ENCODE measurements at places on chromosomes 11 and 22.

DNA sequence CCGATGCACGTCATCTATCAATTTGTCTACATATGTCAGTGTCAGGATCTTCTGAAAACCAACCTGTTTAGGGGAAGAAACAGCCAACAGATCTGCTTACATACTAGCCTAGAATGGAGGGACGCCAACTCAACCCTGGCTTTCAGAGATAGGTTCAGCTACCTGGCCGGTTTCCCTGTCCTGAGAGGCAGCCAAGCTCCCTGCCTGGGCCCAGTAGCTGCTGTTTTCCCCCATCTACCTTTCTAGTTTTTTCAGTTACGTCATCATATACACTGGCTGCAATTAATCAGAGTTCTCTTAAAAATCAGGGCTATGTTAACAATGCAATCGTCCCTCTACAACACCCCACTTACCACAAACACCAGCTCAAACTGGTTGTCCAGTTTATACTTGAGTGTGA, 1.0 kb downstream of the SRPRA start:
- no peak for DNase-seq

GRCh38 chr11:110077346-110077745, 15.8 kb upstream of the ZC3H12C start:
- DNase-seq = no peak

DNA sequence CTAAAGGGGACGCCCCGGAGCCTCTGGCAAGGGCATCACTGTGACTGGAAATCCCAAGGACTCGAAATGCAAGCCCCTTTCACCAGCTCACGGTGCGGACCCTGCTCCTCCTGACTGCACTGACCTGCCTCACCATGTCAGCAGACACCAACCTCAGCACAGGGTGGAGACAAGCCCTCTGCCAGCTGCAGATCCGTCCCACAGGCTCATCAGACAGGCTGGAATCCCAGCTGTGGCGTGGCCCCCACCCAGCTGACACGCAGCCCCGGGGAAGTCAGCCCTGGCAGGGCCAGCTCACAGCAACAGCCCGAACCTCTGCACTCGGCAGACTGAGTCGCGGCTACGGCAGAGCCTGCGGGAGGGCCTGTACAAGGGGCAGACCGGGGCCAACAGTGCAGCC, 36.8 kb downstream of the BRD1 start:
- DNase-seq = no peak

GRCh38 chr22:22030493-22031182, 48.1 kb upstream of the TOP3B start:
- no peak for DNase-seq

DNA sequence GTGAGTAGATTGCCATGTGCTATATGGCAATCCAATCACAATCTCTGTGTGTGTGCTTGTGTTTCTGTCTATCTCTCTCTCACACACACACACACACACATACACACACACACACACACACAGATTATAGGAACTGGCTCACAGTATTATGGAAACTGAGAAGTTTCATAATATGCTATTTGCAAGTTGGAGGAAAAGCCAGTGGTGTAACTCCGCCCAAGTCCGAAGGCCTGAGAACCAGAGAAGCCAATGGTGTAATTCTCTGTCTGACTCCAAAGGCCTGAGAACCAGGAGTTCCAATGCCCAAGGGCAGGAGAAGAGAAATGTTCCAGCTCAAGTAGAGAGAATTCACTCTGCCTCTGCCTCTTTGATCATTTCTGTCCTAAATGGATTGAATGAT, 37.2 kb downstream of the GLYATL2 start:
- DNase-seq = no peak

DNA sequence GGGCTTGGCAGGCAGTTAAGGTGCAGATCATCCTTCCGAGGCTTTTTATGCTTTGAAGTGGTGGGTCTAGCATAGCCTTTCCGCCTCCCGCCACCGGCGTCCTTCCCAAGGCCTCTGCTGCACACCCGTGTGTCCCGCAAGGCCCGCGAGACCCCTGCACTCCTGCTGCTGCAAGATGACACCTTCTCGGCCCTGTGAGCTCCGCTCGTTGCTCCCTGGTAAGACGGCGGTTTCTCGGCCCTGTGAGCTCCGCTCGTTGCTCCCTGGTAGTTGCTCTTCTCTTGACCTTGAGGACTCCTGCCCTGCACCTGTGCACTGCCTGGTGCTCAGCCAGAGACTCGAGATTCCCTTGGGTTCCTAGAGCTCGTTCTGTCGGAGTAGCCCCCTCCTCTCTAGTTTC, 17.9 kb upstream of the TRMU start:
- DNase-seq = no peak

- no peak for DNase-seq
Observed at GRCh38 chr11:17287058-17287457, 10.5 kb downstream of the NUCB2 start.

- DNase-seq = no peak
Observed at GRCh38 chr11:93216511-93217101, 18.8 kb upstream of the SLC36A4 start.

DNA sequence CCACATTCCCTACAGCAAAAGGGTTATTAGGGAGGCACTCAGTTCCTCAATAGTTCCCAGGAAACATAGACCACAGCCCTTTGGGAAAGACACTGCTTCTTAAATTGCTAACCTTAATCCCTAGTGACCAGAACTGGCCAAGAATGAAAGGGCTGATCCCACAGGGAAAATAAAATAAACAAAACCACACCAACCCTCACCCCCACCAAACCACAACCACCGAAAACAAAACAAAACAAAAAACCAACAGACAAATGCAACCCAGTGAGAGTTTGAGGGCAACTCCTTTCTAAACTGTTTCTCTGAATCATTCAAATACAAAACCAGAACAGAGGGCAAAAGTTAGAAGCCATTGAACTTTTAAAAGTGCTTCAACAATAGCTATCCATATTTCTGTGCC, 57.2 kb downstream of the NAV2 start:
- no peak for DNase-seq

DNA sequence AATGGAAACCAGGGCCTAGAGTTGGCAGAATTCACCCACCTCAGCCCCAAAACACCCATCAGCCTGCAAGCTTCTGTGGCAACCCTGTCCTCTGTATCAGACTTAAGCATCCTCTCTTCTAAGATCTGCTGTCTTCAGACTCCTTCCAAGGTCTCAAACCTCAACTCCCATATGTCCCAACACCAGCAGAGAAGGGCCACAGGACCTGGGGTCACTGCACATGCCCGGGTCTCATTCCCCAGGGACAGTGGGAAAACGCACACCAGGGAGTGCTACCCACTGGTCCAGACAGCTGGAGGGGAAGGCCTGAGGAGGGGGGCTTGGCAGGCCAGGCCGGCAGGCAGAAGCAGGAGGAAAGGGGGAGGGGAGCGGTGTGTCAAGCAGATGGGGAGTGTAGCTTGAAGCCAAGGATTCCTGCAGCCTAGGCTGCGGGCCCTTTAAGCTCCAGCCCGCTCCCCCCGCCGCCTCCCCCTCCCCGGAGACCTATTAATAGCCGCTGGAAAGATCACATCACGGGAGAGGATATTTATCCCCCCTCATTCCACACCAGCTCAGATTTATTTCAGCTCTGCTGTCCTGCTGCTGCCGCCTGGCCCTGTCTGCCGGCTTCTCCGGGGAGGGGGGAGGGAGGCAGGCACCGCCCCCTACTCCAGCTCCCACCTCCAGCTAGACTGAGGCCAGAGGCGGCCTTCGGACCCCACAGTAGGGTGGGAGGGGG, 16.7 kb downstream of the BCL9L start:
- DNase-seq = no peak

DNA sequence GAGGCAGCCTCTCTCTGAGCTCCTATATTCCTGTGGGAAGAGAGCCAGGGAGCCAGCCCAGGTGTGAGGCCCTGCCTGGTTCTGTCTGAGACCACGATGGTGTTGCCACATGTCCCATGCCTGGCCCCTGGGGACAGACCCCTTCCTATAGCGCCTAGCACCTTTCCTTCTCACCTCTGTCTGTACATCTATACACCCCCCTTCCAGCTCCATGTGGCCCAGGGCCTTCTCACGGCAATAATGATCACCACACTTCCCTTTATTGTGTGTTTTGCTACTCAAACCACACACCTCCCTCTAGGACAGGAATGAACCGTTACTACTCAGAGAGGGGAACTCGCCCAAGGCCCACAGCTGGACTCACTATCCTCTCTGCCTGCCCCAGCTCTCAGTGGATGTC, 12.8 kb downstream of the CD82 start:
- DNase-seq = no peak

- DNase-seq = no peak
Observed at GRCh38 chr22:49587421-49587820, 240.3 kb downstream of the BRD1 start.

DNA sequence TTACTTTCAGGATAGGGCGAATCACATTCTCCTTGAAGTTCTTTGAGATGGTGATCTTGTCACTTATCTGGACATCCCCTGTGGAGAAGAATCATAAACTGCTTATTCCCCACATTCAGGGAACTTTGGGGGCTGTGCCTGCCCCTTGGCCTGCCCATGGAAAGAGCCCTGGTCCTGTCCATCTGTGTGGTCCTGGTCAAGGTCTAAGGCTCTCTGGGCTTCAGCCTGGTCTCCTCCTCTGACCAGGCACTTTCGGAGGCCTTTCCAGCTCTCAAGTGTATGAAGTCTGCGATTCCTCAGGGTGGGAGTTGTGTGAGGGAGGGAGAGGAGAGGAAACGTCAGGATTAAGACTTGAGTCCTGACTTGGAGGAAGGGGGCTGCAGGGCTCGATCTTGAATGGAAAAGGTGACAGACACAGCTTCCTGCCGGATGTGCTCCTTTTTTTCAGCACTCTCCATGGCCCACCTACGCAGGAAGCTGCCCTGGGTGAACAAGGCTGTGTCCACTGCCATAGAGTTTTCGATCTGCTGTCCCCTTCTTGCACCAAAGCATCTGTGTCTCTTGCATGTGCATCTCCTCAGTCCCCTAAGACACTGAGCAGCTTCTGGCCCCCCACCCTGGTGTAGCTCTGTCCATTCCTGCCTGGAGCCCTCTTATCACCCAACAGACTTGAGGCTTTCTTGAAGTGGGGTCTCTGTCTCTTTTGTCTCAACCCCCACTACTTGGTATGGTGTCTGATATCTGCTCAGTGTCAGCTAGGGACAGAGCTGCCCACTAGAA, 50.8 kb upstream of the PHOX2A start:
- no peak for DNase-seq

GRCh38 chr22:39567135-39567946, 3.2 kb upstream of the CACNA1I start:
- DNase-seq = peak; percentile 51

GRCh38 chr11:79121351-79121750, 319.5 kb downstream of the TENM4 start:
- no peak for DNase-seq

DNA sequence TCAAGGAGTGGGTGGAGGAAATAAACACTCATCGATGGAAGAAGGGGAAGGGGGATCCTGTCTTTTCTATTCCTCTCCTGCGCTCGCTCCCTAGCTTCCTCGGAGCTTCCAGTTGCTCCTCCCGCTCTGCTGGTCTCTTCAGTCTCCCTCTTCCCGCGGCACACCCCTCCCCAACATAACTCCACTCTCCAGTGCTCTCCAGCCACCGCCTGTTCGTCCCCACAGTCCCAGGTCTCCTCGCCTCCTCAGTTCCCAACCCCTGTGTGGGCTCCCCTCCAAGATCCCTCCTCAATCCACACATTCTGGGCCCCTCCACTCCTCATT, 438 bp downstream of the ZW10 start:
- no peak for DNase-seq

DNA sequence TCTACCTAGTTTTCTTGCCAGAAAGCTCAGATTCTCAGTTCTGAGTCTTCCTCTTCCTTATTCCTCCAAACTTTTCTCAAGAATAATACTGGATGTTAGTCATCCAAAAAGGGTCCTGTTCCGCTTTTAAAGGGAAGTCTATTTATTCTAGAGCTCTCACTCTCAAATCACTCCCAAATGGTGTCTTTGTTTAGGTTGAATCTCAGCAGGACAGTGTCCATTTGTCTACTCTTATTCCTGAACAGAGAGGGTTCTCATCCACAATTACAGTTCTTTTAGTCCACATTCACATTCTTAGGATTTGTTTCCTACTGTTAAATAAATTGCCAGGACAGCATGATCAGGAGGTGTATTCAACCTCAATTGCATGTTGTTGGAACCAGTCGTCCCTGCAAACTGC, 61.3 kb downstream of the MUC15 start:
- no peak for DNase-seq

- DNase-seq = no peak
Observed at GRCh38 chr11:112822478-112823274, 138.5 kb upstream of the NCAM1 start.

- no peak for DNase-seq
Observed at GRCh38 chr11:82899957-82900276, 313 bp downstream of the PRCP start.

- no peak for DNase-seq
Observed at GRCh38 chr11:105767931-105768330, 158.1 kb downstream of the GRIA4 start.

DNA sequence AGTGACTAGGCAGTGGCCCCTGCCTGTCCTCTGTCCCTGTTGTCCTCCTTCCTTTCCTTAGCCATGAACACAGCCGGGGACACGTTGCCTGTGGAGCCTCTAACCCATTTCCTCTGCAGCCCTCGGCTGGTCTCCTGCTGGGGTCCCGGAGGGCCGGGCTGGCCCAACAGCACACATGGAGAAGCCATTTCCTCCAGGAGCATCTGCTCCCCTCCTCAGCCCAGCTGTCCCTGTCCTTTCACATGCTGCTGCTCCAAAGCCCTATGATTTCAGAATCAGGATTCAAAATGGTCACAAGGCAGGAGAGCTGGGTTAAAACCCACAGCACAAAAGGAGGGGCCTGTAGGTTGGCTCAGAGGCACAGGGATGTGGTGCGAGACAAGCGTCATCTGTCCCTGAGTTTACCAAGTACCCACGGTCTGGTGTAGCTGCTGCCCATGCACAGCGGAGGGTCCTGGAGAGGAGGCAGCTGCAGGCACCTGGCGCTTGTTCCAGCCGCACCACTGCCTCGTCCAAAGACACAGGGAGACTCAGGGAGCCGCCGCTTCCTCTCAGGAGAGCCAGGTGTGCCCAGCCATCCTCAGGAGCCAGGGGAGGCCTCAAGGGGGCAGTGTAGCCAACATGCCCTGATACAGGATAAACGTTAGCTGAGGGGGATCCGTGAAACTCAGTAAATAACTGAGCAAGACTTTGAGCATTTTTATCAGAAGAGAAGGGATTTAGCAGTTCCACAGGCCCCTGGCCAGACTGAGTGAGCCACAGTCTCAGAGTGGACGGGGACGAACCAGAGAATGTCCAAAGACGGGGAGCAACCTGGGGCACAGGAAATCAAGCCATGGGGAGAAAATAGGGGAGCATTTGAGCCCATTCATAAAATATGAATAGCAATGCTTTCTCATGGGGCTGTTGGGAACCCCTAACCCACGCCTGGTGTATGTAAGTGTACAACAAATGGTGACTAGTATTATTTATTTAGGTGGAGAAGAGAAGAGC, 3.9 kb upstream of the VSIG10L2 start:
- DNase-seq = peak; percentile 47

DNA sequence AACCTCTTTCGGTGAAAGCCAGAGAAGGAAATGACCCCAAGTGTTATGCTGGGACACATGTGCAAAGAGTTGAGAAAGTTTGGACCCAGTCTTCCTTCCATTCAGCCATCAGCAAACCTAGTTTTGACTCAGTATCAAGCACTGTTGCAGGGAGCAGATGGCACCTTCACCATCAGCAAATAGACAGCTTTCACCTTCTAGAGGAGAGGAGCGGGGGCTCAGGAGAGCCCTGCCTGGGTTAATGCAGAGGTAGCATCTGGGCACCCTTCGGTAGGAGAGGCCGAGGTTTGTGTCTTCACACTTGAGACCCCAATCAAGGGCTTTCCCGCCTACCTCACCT, 16.2 kb upstream of the MFRP start:
- DNase-seq = no peak

All from T-cell (primary cell).